Activated CD4-positive, alpha-beta T cell treated with anti-CD3 and anti-CD28 coated beads, Interleukin-2, amount 10 ng/mL, durations not matched to agents 24 days and 14 days (primary cell): ENCODE measurements at places on chromosomes 7 and 10. TPM values are rescaled to one million over a fixed set of nuclear protein-coding genes. Genes with fewer than 3 reads are reported as not detected.

- DNase-seq: no peak
- H3K4me3 ChIP-seq: no peak overlapping the region
- H3K27me3 ChIP-seq: peaks cover 2% of the 10 kb centered on the region
- no peak overlapping the region for H3K27ac ChIP-seq
- H3K4me1 ChIP-seq: no peaks in the 10 kb centered on the region
Measured at GRCh38 chr7:158030566-158030965, 557.1 kb downstream of the PTPRN2 start.

DNA sequence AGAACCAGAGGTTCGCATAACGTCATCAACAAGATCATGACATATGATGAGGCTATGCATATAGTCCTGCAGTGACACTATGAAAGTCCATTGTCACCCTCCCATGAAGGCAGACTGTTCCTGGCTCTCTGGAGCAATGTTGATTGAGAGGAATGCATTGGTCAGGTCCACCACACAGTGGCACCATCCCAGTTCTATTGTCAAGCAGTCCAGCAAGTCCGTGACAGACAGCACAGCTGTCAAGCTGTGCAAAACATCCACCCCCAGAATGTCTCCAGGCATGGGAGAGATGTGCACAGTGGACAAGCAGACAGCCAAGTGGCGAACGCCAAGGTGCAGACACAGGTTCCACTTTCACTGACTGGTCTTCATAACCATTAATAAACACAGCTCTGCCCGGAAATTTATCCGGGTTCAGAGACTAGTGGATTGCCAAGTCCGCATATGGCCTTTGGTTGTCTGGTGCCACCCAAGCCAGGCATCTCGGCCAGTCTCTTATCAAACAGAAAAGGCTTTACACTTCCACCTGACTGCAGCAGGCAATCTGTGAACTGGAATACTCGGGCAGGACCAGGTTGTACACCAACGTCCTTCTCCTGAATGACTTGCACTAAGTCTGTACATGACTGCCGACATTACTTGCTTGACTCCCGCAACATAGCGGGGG lies 7.2 kb downstream of the RNF133 start:
- no peak overlapping the region for H3K27ac ChIP-seq
- H3K27me3 ChIP-seq: no peaks in the 10 kb centered on the region
- DNase-seq: no peak
- H3K36me3 ChIP-seq: no peaks in the 10 kb centered on the region
- H3K4me3 ChIP-seq: no peak overlapping the region

NANOS1 gene
- total RNA-seq: 0.44 and 0.59 TPM in 2 replicates

DNAJC12 gene
- total RNA-seq: 23.8 and 24.2 TPM in 2 replicates

CALHM3 gene
- total RNA-seq: not detected in 2 replicates

GRCh38 chr7:78607099-78607498 lies 808.5 kb downstream of the PHTF2 start:
- H3K27ac ChIP-seq: no peak overlapping the region
- H3K36me3 ChIP-seq: no peaks in the 10 kb centered on the region
- DNase-seq: no peak
- no peak overlapping the region for H3K4me3 ChIP-seq
- no peaks in the 10 kb centered on the region for H3K27me3 ChIP-seq

GRCh38 chr7:55996856-55997500 lies 32.6 kb downstream of the NIPSNAP2 start:
- H3K36me3 ChIP-seq: peaks cover 40% of the 10 kb centered on the region
- no peak overlapping the region for H3K4me3 ChIP-seq
- DNase-seq: no peak

CPVL gene
- not detected in 2 replicates for total RNA-seq

MSANTD7 gene
- 28.9 and 30.3 TPM in 2 replicates for total RNA-seq

XRCC2 gene
- 26.2 and 28.5 TPM in 2 replicates for total RNA-seq

GHRHR gene
- total RNA-seq: not detected in 2 replicates

- peaks cover under 1% of the 10 kb centered on the region for H3K27me3 ChIP-seq
- no peak for DNase-seq
- no peaks in the 10 kb centered on the region for H3K36me3 ChIP-seq
- no peaks in the 10 kb centered on the region for H3K4me1 ChIP-seq
Measured at GRCh38 chr7:142943706-142944268, 4.5 kb downstream of the LLCFC1 start.

ITGB8 gene
- not detected in 2 replicates for total RNA-seq

- H3K27ac ChIP-seq: no peak overlapping the region
- DNase-seq: no peak
- H3K27me3 ChIP-seq: peaks cover 29% of the 10 kb centered on the region
- H3K4me3 ChIP-seq: no peak overlapping the region
- H3K36me3 ChIP-seq: no peaks in the 10 kb centered on the region
- peaks cover 14% of the 10 kb centered on the region for H3K4me1 ChIP-seq
Measured at GRCh38 chr10:100904917-100905316, 7.8 kb upstream of the SLF2 start.

DNA sequence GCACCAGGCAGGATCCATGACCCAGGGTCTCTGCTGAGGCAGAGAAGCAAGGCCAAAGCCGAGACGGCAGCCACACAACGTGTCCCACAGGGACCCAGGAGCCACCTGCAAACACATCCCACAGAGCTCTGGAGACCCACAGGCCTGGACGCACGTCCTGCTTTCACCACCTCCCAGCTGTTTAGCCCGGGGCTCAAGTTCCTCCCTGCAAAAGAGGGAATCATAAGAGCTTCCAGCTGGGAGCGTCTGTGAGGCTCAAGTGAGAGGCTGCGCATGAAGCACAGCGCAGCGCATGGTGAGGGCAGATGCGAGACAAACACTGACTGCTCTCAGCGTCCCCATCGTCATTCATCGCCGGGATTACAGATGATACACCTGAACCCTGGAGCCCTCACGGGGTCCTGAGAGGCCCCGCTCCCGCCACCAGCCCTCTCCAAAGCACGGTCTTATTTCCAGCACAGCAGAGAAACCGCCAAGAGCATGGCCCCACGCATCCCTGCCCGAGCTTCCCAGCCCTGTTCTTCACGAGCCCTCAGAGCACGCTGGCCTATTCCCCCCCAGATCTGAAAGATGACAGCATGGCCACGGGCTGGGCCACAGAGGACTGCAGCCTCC lies 88.7 kb downstream of the MAD1L1 start:
- no peak overlapping the region for H3K27ac ChIP-seq
- DNase-seq: no peak
- H3K36me3 ChIP-seq: no peaks in the 10 kb centered on the region
- no peaks in the 10 kb centered on the region for H3K4me1 ChIP-seq

LZTS2 gene
- total RNA-seq: 21.8 and 22.7 TPM in 2 replicates

JCAD gene
- total RNA-seq: 0.19 and 0.21 TPM in 2 replicates

CEP55 gene
- 58.5 and 59.3 TPM in 2 replicates for total RNA-seq

- no peak overlapping the region for H3K27ac ChIP-seq
- H3K4me1 ChIP-seq: no peaks in the 10 kb centered on the region
- no peak for DNase-seq
- no peak overlapping the region for H3K4me3 ChIP-seq
- H3K27me3 ChIP-seq: no peaks in the 10 kb centered on the region
Measured at GRCh38 chr10:60175441-60175971, 214.2 kb downstream of the ANK3 start.

DNA sequence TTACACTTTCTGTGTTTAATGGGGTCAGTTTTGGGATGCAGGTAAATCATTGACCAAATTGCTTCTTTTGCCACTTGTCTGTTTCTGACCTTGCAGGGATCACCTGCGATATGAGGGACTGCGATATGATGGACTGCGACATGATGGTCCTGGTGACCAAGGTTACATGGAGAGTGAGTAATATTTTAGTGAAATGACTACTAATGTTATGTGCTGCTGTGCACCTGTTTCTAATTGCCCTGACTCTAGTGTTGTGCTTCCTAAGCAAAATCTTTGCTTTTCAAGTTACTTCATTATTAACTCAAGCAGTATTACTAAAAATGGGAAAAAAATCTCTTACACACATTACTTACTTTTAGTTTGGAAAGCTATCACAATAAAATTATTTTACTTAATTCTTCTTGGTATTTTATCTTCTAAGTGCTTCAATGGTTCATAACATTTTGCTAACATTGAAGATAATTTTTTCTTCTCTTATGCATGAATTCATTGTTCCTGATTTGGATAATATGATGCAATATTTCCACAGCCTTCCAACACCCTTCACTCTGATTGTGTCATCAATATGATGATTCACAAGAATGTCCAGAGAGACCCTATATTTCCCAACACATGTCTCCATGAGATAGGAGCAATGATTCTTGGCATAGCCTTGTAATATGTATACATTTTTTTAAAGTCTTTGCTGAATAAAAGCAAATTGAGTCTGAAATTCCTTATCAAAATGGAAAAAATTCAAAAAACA lies 306.2 kb upstream of the AKR1E2 start:
- H3K36me3 ChIP-seq: no peaks in the 10 kb centered on the region
- no peaks in the 10 kb centered on the region for H3K4me1 ChIP-seq
- peaks cover 34% of the 10 kb centered on the region for H3K27me3 ChIP-seq
- no peak for DNase-seq
- no peak overlapping the region for H3K27ac ChIP-seq

DLX5 gene
- not detected in 2 replicates for total RNA-seq

GRCh38 chr7:52917982-52918578 lies 117.4 kb upstream of the POM121L12 start:
- H3K36me3 ChIP-seq: no peaks in the 10 kb centered on the region
- H3K4me1 ChIP-seq: no peaks in the 10 kb centered on the region
- no peak for DNase-seq
- no peak overlapping the region for H3K4me3 ChIP-seq

DNA sequence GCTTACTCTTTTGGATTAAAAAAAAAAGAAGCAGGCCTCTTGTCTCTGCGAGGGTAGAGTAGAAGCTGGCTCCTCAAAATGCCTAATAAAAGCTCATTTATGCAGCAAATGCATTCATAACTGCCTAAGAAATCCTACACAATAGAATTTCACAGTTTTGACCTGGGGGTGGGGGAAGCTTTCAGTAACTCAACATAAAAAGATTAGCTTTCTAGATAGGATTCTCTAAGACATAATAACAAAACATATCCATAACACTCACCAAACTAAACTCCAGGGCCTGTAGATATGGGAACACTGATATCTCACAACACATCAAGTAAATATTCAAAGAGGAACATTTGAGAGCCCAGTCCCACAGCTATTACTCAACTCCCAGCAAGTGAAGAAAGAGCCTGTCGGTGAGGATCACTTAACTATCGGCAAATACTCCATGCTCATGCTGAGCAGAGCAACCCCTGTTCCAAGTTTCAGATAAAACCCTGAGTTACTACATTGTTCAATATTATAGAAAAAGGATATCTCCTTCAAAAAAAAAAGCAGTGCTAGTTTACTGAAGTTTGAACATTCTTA lies 88.1 kb downstream of the COBL start:
- no peaks in the 10 kb centered on the region for H3K27me3 ChIP-seq
- no peak for DNase-seq

NPFFR1 gene
- total RNA-seq: not detected in 2 replicates

FOXI2 gene
- not detected in 2 replicates for total RNA-seq

DNA sequence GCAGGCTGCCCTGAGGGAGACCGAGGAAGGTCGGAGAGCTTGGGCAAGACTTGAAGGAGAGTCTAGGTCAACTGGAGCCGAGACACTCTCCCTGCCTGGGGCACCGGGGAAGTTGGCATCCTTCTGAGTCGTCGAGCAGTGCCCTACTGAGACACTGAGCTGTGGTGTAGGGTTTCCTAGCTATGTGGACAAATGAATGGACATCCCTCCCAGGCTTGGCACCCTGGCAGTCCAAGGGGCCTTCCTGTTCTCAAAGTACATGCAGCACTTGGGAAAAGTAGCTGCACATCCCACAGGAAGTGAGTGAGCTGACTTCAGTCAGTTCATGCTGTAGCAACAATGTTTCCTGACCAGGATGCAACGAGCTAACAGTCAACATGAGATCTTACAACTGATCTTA lies 57.2 kb upstream of the INPP5A start:
- peaks cover 14% of the 10 kb centered on the region for H3K27me3 ChIP-seq
- H3K4me3 ChIP-seq: no peak overlapping the region

IRF5 gene
- 16.2 and 18.6 TPM in 2 replicates for total RNA-seq

DNA sequence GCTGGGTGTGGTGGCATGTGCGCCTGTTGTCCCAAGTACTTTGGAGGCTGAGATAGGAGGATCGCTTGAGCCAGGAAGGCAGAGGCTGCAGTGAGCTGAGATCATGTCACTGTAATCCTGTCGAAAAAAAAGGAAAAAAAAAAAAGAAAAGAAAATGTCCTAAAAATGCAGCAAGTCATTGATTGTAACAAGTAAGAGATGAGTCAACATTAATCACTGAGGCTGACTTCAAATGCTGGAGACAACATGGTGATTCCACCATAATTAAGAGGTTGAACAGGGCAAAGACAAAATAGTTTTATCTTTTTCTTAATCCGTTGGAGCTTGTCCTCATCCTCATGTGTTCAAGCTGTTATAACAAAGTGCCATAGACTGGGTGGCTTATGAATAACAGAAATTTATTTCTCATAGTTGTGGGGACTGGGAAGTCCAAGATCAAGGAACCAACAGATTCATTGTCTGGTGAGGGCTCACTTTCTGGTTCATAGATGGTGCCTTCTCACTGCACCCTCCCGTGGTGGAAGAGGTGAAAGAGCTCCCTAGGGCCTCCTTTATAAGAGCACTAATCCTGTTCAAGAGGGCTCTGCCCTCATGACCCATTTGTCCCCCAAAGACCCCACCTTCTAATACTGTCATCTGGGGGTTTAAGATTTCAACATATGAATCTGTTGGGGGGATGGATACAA lies 60.3 kb downstream of the TBXAS1 start:
- no peaks in the 10 kb centered on the region for H3K36me3 ChIP-seq
- H3K27ac ChIP-seq: peak overlapping the region; percentile 38
- DNase-seq: no peak
- H3K27me3 ChIP-seq: no peaks in the 10 kb centered on the region
- H3K4me3 ChIP-seq: no peak overlapping the region
- H3K4me1 ChIP-seq: peaks cover 3% of the 10 kb centered on the region

GRCh38 chr7:103343758-103344452 lies 662 bp downstream of the DNAJC2 start:
- no peaks in the 10 kb centered on the region for H3K27me3 ChIP-seq
- peaks cover 48% of the 10 kb centered on the region for H3K36me3 ChIP-seq
- H3K4me3 ChIP-seq: peak overlapping the region; percentile 100
- H3K27ac ChIP-seq: peak overlapping the region; percentile 99

- no peak overlapping the region for H3K4me3 ChIP-seq
- DNase-seq: no peak
- no peaks in the 10 kb centered on the region for H3K36me3 ChIP-seq
- H3K27me3 ChIP-seq: peaks cover 21% of the 10 kb centered on the region
- peaks cover 21% of the 10 kb centered on the region for H3K4me1 ChIP-seq
Measured at GRCh38 chr7:151426441-151426903, 13.5 kb downstream of the CRYGN start.

DNA sequence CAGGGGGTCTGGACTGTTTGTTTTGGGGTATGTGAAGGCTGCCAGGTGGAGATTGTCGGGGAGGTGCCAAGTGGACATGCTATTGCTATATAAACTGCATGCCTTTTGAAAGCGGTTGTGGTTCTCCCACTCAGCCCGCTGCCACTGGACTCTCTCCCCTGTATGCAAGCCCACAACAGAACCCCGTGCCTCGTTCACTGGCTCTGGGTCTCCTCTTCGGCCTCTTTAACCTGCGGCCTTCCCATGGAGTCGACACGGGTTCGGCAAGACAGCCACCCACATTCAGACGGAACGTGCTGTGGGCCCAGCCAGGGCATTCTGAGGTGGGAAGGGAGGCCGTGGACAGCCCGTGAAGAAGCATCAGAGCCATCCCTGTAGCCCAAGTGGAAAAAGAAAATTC lies 50.3 kb downstream of the SVIL start:
- no peak overlapping the region for H3K27ac ChIP-seq
- no peak overlapping the region for H3K4me3 ChIP-seq
- no peak for DNase-seq
- peaks cover 5% of the 10 kb centered on the region for H3K4me1 ChIP-seq
- no peaks in the 10 kb centered on the region for H3K27me3 ChIP-seq
- H3K36me3 ChIP-seq: no peaks in the 10 kb centered on the region

SAMD8 gene
- total RNA-seq: 17.7 and 17.9 TPM in 2 replicates

- H3K27ac ChIP-seq: peak overlapping the region; percentile 63
- peaks cover 3% of the 10 kb centered on the region for H3K36me3 ChIP-seq
- H3K4me3 ChIP-seq: peak overlapping the region; percentile 41
- H3K4me1 ChIP-seq: peaks cover 46% of the 10 kb centered on the region
Measured at GRCh38 chr7:45203936-45204445, 46.4 kb downstream of the RAMP3 start.
